ENCODE measurements at places on chromosomes 1 and 21.

DNA sequence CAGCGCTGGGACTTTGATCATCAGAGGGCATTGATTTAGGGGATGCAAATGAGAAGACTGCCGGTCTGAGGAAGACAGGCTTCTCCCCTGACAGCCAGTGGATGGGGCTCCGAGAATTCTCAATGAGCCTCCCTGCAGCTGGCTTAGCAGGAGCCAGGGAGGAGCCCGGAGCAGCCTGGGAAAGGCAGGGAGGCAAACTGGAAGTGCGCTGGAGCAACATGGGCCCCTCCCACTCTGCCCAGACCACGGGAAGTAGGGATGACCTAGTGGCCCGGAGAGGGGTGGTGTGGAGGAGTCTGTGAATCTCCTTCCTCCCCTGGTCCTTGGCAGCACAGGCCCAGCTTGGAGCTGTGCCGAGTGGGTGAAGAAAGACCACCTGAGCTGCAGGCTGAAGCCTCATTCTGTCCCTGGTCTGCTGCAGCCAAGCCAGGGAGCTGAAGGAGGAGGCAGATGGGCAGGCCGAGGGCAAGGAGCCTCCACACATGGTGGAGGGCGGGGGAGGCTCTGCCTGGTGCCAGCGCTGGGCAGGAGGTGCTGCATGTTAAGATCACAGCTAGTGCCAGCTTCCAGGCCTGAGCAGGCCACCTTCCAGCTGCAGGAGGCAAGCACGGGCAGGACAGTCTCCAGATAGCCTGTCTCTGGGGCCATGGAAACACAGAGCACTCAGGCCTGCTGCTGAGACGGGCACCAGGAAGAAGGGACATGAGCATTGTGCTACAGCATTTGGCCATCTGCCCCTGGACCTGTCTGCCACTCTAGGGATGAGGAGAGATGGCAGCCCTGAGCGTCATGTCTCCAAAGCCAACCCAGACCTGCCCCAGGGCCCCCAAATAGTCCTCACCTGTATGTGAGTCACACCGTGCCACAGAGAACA is 12.2 kb upstream of the CLSTN1 start:
- peak; percentile 13 for DNase-seq

DNA sequence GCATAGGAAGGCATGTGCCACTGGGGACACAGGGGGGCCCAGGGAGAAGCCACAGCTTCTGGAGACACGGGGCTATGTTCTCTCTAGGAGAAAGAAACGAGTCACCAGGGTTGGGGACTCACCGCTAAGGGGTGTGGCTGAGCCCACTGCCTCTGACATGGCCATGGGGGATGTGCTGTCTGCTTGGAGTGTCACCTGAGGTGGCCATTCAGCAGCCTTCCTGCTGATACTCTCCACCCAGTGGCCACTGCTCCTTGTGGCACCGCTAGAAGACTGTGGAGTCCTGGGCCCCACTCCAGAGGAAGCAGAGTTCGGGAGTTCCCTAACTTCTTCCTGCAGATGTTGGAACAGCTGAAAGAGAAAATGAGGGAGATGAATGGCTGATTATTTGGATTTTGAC is 91.2 kb upstream of the SLC45A1 start:
- DNase-seq = no peak

- no peak for DNase-seq
Measured at GRCh38 chr1:41855713-41856112, 63.0 kb downstream of the HIVEP3 start.

- no peak for DNase-seq
Measured at GRCh38 chr1:99363531-99363930, 99.2 kb downstream of the PLPPR4 start.

DNA sequence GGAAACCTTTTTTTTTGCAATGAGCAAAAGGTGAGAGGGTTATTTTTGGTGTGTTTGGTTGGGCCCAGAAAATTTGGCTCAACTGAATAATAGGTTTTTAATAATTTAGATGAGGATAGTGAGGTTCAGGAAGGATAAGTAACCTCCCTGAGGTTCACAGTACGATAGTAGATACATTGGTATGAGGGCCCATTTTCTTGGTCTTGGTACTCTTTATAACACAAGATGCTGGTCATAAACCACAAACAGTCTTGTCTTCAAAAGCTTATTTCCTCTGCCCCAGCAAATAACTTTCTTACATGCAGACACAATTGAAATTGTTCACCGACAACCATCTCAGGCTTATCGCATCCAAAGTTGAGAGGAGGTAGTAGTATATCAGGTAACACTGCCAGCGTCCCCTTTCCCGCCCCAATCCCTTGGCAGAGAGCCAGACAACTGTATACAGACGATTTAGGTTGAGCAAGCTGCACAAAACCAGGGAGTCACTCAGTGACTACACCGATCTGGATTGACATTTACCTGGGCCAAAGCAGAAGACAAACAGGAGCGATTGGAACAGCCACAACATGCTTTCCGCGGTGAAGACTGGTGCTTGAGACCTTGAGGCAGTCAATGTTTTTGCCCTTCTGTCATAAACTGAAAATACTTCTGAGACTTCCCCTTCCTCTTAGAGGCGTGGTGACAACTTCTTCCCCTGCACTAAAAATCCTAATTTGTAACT is at the start of gene SLAMF6:
SLAMF6 (minus strand) TSS at position 634 of the 724 bp plus-strand sequence; CDS start at position 571, 63 bp downstream.
- DNase-seq = no peak

DNA sequence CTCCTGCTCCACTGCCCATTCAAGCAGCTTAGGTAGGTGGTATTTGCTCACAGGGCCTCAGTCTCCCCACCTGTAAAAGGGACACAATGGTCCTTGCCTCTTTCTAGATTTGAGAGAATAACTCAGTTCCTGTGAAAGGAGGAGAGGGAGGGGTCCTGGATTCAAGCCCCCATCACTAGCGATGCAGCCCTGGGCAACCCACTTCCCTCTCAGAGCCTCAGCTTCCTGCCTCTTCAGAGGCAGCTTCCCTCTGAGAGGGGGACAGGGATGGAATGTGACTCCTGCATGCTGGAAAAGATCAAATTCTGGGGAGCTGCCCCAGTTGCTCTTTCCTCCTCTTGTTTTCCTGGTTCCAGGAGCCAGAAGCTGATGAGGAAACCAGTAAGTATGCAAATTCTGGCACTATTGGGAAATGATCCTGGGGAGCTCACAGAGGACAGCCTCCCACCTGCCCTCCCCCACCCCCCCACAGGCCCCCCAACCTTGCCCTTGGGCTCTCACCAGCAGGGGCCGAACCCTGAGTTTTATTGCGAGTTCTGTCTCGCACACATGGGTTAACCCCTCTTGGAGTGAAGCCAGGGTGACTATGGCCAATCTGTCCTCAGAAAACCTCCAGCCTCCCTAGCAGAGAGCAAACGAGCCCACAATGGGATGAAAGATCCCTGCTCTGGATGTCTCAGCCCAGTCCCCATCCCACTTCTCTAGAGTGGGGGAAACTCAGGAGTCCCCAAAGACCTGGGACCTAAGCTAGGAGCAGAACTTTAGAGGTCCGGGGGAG is 11.7 kb downstream of the ZC3H12A start:
- no peak for DNase-seq

DNA sequence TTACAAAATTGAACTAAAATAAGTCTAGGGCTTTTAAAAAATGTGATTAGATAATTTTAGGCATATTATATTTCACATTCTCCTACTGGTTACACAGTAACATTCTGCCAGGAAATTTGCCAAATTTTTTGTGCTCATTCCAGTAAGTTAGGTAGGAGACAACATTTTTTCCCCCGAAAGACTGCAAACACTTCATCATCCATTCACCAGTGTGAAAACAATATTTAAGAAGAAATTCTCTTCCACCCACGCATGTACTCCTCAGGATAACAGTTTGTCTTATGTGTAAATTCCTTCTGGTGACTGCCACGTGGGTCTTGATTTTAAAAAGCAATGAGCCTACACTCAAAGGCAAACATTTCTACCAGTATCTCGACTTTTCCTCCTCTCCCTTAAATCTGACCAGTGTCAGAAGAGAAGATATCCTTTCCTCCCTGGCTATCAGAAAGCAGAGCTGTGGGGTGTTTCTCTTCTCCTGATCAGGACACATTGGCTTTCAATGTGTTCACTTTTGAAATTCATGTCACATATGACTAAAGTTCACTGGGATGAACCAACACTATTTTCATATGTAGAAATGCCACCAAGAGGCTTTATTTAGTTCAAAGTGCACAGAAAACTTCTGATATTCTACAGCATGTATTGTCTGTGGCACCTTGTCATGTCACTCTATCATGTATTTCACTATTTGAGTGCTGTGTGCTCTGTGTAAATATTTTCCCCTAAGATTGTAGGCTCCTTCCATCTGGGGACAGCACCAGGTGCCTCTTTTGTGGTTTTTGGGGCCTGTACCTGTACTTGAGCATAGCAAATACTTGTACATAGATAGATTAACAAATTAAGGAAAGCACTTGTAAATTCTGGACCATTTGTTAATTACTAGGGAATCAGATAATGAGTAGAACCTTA is 38.6 kb downstream of the LHX9 start:
- DNase-seq = peak; percentile 72

Measured in fibroblast of skin of right quadriceps (primary cell).